ENCODE measurements at places on chromosomes 7 and 10.
A peak's percentile ranks its signal among the peaks of the same experiment; 100 is the strongest.

- DNase-seq: no peak
Observed at GRCh38 chr10:35495521-35496119, 109.5 kb upstream of the GJD4 start.

- DNase-seq: no peak
Observed at GRCh38 chr10:76350583-76350982, 919.2 kb downstream of the LRMDA start.

- no peak for DNase-seq
Observed at GRCh38 chr7:151454932-151455530, 15.1 kb upstream of the CRYGN start.

GRCh38 chr7:48298779-48299178, 127.5 kb downstream of the ABCA13 start:
- peak; percentile 56 for DNase-seq

DNA sequence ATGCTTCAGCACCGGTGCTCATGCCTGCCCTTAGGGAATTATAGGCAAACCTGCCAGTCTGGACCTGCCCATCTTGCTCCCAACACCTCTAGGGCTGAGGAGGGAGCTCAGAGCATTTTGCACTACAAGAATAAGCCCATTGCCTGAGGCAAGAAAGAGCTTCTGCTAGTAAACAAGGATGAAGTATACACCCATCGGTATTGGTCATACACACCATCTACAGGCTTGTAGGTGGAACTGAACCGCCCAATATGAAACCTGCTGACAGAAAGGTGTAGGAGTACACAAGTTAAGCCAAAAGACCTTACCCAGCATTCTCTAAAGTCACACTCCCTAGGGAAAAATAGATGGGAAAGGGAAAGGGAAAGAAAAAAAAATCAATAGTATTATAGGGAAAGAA, 957.0 kb upstream of the LRRTM3 start:
- DNase-seq: no peak

GRCh38 chr7:42233171-42233570, 3.8 kb downstream of the GLI3 start:
- no peak for DNase-seq

DNA sequence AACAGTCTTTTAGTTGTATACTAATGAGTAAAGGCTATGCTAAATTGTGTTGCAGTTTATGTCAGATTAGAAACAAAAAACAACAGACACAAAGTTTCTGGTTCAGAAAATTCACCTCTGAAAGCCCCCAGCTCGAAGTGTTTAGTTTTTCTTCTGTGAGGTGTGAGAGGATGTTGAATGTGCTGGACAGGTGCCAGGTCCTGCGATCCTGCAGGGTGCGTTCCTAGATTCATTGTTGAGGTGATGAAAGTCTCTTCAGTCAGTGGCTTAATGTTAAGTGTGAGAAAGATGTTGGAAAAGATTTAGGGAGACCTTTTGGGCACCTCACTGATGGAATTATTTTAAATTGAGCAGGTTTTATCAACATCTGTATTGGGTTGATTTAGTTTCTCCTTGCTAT, 287.3 kb downstream of the SDK1 start:
- DNase-seq: no peak
